ENCODE measurements at places on chromosomes 6 and 20.
A peak's percentile ranks its signal among the peaks of the same experiment; 100 is the strongest.

GRCh38 chr6:3843379-3844096, 5.6 kb upstream of the FAM50B start:
- no peak for DNase-seq

GRCh38 chr6:10434235-10434634, 19.4 kb upstream of the TFAP2A start:
- DNase-seq, result no peak

DNA sequence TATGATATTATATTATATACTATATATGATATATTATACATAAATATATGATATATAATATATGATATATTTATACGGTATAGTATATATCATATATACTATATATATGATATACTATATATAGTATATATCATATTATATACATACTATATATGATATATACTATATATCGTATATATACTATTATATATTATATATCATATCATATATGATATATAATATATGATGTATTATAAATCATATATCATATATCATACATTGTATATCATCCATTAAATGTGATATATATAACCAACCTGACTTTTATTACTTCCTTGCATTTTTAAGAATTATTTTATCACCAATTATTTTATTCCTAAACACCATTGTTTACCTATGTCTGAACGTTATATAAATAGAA, 146.6 kb upstream of the PRSS16 start:
- no peak for DNase-seq

DNA sequence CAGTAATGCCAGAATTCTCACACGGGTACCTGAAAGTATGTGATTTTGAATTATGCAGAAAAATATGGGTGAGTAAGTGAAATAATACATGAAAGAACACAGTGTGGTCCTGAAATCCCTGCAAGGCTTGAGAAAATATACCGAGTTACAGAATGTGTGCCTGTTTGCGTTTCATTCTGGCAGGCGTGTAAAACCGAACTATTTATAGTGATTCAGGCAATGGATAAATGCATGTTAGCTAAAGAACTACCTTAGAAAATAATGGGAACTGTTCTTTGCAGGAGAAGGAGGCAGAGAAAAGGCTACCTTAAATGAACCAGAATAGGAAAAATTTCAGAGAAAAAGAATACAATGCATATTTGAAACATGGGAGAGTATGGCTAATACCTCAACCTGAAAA, 145.8 kb upstream of the KCNQ5 start:
- no peak for DNase-seq

- peak; percentile 73 for DNase-seq
Observed at GRCh38 chr20:1816384-1817381, 78.5 kb upstream of the SIRPA start.

GRCh38 chr6:149964308-149965193, 808 bp downstream of the ULBP1 start:
- no peak for DNase-seq

DNA sequence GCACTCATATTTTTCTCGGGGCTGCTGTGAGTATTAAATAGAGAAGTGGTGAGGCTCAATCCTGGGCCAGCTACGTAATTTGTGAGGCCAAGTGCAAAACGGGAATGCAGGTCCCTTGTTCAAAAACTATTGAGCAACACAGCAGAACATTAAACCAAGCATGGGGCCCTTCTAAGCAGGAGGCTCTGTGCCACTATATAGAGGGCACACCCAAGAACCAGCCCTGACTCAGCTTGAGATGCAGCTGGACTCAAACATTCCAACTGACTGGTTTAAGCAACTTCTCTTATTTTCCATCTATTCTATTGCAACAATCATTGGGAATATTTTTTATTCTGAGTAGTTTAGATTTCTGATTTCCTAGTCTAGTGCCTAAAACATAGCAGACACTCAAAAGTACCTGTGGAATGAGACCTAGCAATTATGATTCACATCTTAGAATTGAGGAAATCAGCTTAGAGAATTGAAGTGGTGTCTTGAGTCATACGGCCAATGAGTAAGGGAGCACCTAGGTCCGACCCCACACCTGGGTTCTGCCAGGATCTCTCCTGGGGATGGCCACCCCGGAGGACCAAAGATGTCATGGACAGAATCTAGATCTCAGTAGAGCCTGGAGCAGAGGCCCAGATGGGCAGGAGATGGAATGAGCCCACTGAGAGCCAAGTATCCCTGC, 1.3 kb downstream of the SIRPB2 start:
- no peak for DNase-seq

DNA sequence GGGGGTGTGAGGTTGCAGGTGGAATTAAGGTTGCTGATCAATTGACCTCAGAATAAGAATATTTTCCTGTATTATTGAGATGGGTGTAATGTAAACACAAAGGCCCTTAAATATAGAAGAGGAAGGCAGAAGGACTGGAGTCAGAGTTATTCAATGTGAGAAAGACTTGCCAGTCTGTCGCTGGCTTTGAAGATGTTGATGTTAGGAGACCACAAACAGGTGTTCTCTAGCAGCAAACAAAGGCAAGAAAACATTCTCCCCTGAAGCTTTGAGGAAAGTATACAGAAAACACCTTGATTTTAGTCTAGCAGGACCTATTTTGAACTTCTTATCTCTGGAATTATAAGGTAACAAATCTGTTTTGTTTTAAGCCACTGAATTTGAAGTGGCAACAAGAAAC, 138.9 kb upstream of the PTPRK start:
- no peak for DNase-seq

GRCh38 chr20:13447385-13448180, 191.1 kb downstream of the TASP1 start:
- no peak for DNase-seq

- DNase-seq, result no peak
Observed at GRCh38 chr20:7818477-7818876, 121.8 kb downstream of the HAO1 start.

DNA sequence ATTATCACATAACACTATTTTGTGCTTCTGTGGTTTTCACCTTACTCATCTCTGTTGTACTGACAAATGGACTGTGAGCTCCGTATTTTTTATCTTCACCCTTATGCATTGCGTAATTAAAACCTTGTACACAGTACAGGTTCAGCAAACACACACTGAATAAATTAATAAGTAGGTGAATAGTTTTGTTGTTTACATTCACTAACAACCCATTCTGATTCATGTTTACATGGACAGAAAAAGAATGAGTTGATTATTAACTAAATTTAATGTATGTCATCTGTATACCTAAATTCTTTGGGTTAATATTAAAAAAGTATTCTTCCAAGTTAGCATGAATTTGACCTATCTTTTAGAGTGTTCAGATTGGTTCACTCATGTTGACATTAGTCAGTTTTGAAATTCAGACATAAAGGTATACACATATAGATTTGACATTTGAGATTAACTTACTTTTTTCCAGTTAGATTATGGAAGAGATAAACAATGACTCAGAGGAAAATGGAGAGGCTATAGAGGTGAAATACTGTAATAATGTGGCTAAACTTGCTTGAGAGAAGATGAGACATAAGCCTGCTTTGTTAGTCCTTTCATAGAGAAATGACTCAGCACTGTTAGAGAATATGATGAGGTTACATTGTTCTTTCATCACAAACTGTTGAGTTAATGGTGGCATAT, 541.7 kb upstream of the FLRT3 start:
- peak; percentile 45 for DNase-seq

DNA sequence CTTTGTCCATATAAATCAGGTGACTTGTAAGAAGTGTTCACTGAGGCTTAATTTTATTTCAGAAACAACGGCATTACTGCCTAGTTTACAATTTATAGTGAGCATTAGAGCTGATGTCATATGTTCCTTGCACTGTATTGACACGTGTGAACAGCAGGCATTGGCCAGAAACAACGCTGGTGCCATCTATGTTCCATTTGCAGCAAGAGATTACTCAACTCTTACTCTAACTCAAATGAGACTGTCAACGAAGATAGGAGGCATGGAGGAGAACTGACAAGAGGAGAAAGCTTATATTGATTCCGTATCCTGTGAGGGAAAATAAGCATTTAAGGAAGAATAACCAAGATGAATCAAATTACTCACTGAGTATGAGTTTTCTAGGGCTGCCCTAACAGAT, 48.4 kb downstream of the MTFR2 start:
- no peak for DNase-seq

DNA sequence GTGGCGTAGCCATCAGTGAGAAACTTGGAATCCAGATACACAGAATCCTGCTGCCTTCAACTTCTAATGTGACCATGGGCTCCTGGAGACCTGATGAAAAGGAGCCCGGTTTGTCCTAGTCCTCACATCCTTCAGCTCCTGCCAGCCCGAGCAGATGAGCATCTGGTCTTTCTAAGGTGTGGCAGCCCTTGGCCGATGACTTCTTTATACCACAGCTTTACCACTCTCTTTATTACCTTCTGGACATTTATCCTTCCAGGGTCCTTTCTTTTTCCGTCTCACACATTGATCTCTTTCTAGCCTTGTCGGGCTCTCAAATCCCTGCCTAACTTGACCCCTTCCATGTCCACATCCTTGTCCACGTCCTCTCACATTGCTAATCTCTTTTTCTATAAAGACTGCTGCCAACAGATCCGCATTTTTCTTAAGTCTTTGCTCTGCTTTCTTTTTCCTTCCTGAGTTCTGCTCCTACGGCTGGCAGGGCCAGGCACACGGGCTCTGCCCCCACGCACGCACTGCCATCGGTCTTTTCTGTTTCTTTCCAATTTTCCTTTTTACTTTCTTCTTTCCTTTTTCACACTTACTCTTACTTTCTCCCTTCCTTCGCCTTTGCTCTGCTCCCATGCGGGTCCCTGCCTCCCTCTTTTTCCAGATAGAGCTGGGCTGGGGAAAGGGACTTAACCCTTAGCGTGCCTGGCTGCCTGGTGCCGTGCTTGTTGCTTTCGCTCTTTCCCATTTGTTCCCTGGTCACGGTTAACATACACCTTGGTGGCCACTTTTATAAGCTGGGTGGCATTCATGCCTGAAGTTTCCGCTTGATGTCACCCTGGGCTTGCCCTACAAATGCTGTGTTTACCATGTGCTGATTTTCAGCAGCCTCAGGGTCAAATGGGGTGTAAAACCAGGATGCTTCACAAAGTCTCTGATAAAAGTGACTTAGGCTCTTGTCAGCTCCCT, 9.4 kb upstream of the GMPR start:
- no peak for DNase-seq

- DNase-seq, result no peak
Observed at GRCh38 chr20:31721408-31722256, 1.0 kb downstream of the BCL2L1 start.

DNA sequence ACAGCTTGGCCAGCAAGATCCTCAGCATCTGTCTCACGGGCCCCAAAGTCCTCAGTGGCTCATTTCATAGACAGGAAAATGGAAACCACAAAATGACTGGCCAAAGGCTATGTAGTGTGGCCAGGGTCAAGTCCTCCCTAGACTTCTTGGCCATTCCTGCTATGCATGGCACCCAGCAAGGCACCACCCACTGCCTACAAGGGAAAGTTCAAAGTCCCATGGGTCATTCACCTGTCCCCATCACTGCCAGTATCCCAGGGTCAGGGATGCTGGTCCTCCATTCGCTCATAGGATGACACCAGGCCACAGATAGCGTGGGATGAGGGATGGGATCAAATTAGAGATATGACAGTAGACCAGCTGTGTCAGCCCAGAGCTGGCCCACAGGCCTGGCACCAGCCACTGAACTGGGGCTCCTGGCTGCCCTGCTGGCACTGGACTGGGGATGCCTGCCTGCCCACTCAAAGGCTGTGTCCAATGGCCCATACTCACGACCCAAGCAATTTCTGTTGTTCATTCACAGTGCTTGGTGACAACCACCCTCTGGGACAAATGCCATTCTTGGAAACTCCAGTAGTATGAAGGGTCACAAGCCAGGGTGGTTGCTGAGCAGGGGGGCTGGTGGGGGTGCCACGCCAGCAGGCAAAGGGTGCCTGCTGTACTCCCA, 11.6 kb downstream of the ADISSP start:
- DNase-seq, result no peak

GRCh38 chr6:84508981-84509380, 255.4 kb downstream of the TBX18 start:
- no peak for DNase-seq

DNA sequence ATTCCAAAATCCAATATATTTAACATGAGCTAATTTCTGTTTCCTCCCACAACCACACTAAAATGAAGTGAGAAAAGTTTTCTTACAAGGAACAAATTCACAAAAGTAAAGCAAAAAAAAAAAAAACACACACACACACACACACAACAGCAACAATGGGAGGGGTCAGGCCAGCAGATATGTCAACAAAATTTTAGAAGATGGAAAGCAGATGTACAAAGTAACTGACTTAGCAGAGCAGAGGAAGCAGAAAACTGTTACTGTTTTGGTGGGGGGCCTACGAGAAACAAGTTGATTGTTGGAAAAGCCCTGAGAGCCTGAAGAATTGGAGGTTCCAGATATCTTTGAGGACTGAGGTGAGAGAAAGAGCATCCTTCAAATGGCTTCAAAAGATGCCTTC, 11.7 kb downstream of the EPB41L2 start:
- DNase-seq, result no peak

DNA sequence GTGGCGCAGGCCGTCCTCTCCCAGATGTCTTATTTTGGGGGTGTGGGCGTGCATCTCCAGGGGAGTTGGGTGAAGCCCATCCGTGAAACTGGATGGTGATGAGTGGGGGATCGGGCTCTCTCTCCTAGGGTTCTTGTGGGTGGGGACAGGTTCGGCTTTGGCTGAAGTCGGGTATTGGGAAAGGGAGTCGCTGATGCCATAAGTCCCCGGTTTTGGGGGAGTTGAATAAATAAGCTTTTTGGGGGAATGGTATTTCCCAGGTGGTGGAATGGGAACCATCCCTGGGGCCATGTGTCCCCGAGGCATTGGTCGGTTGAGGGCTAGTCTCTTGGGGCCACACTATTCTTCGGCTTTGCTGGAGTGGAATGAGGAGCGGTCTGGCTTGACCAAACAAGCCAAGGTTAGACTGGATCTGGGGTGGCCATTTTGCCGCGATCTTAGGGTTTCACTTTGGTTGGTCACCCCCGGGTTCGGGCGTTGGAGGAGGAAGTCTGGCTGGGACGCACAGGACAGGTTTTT, 481 bp downstream of the ZNF133 start:
- DNase-seq, result no peak

- no peak for DNase-seq
Observed at GRCh38 chr6:6002005-6002847, 4.5 kb downstream of the NRN1 start.

- DNase-seq, result peak; percentile 71
Observed at GRCh38 chr6:137873273-137873762, 6.3 kb downstream of the TNFAIP3 start.

- DNase-seq, result no peak
Observed at GRCh38 chr6:151310852-151311767, 71.3 kb downstream of the AKAP12 start.

DNA sequence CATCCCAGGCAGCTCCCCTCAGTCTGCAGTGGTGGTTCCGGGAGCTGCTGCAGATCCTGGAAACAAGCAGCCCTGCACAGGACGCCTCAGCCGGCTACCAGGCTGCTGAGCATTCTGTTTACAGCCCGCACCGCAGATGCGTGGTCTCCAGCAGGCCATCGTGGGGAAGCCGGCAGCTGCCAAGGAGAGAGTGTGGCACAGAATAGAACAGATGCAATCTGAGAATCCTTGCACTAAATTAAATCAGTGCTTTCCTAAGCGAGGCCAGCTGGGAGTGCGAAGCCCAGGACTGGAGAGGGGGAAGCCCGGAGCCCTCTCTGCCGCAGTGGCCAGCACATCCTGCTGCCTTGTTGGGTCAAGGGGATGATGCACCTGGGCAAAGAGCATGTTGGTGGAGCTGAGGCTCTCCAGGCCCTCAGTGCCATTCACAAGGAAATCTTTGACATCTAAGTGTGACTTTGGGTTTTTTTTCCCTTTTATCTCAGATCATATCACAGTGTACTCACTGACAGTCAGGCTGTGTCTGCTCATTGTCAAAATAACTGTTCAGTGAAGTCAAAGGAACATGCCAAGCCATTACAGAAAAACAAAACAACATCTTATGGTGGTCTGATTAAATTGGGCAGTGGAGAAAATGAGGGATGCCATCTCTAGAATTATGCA, 118.1 kb downstream of the SYNDIG1 start:
- DNase-seq, result no peak
